Body of pancreas (tissue), 4 donors: ENCODE measurements at places on chromosomes 11 and 22. TPM values are rescaled to one million over a fixed set of nuclear protein-coding genes. Genes with fewer than 3 reads are reported as not detected.

The PTPN5 gene
- not detected for total RNA-seq

The PRG2 gene
- total RNA-seq, result not detected

DNA sequence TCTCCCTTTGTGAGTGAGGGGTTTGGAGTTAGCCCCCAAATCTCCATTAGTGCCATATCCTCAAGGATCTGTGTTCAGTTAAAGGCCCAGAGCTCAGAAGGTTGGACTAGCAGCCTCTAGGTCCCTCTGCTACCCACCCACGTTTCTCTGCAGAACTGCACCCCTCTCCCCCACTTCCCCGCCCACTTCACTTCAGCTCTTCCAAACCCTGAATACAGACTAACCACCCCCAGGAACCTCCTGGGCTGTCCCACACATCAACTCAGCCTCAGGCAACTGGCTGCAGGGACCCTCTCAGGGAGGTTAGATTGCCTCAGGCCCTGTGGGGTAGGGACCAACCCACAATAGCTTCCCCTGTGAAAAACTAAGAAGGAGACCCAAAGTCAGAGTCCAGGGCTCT, 840 bp downstream of the VPREB3 start:
- no peak for DNase-seq

DNA sequence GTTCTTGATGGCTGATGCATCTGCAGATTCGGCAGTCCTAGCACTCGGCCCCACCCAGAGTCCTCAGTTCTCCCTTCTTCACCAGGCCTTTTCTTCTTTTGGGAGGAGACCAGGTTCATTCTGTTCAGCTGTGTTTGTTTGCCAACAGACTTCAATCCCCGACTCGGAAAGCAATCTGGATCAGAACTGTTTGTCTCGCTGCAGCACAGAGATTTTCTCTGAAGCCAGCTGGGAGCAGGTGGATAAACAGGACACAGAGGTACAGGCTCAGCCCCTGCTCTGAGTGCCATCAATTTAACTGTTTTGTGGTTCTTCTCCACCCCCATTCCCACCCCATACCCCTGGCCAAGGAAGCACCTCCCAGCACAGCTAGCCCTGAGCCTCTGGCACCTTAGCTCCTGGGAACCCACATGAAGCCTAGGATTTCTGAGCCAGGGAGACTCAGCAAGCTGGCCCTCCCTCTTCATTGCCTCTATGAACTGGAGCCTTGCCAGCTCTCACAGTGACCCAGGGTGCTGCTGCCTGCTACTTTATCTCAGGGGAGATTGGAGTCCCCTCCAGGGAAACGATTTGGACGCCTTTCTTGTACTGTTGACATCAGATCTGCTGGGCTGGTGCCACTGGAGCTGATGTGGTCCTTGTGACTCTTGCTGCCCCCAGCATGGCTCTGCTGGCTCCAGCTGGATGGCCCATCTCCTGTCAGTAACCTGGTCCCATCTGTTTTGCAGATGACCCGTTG, 58.2 kb upstream of the HORMAD2 start:
- no peak for DNase-seq

DNA sequence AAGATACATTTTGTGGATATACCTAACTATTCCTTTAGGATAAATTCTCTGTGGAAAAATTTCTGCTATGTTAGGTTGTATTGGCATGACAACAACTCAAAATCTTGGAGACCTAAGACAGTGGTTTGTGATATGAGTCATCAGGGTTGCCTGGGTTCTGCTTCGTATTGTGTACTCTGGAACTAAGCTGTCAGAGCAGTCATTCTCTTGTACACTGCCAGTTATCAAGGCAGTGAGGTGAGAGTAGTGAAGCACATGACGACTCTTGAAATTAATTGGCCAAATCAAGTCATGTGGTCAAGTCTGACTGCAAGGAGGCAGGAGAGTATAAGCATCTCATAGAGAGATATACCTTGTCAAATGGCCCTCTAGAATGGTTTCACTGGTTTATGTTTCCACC, 104.4 kb downstream of the FANCF start:
- no peak for DNase-seq
